Breast epithelium (tissue), 4 donors: ENCODE measurements at places on chromosomes 2 and 18. TPM values are rescaled to one million over a fixed set of nuclear protein-coding genes. Genes with fewer than 3 reads are reported as not detected.

DNA sequence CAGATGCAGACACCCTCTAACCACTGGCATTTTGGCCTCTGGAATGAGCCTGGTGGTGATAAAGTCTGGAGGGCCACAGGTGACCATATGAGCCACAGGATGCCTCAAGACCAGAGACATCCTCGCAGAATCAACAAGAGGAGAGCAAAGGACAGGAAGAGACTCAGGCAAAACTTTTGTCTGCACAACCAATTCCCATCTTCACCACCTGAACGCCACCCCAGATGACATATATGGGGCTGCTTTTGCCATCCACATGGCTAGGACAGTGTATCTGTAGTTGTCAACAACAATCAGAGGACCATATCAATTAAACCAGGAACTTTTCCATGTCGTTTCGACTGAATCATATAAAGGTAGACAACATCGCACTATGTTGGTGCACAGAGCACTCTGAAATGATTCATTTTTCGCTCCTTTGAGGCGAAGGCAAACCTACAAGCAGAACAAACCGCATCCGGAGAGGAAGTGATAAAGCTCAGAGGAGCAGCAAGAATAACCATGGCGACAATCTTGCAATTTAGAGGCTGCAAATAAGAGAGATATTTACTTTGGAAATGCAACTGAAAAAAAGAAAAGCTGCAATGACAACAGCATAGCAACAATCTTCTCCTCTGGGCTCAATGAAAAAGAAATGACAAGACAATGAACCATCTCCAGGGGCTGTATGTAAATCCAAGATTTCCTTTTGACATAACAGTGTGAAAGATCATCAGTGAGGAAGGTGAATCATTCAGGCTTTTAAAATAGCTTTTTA, 204.5 kb downstream of the ARL4C start:
- DNase-seq, result no peak

DNA sequence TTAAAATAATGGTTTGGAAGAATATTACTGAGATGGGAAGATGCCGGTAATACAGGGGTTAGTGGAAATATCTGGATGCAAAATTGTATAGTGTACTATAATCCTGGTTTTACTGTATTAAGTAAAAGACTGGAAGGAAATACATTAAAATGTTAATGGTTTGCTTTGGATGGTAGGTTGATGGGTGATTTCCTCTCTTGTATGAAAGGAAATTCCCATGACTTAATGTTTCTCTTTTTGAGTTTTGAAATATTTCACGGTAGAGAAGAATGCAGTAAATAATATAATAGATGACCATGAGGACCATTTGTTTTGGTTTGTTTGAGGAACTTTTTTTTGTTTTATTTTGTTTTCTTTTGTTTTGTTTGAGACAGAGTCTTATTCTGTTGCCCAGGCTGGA, 8.2 kb downstream of the SPTBN1 start:
- no peak for DNase-seq

DNA sequence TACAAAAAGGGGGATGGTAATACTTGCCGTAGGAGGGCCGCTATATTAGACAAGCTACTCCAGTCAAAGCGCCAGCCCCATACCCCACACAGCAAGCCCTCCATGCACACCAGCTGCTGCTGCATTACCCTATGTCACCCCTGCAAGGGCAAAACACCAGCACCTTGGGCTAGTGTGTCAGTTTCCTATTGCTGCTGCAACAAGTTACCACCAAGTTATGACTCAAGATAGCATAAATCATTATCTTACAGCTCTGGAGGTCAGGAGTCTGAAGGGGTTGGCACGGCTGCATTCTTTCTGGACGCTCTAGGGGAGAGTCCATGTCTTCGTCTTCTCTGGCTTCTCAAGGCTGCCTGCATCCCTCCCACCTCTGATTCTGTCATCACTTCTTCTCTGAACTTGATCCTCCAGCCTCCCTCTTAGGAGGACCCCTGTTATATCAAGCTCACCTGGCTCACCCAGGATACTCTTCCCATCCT, 88.6 kb upstream of the ACAA2 start:
- no peak for DNase-seq

GRCh38 chr2:26017464-26018183, 16.3 kb upstream of the RAB10 start:
- DNase-seq, result no peak

DNA sequence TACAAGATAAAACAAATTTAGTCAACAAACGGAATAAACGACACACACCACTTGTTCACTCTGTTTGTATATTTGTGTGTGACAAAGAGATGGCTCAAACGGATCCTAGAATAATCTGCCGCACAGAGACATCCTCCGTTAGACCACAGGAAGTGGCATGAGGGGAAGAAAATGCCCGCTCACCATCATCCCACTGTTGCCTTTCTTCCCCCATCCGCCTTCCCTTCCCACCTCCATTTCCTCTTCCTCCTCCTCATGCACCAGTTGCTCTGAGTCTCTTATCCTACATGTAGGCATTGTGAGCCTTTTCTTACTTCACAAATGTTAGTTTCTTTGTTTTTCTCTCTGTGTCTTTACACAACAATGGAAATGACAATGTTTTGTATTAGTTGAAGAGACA, 228.5 kb upstream of the SMIM21 start:
- DNase-seq, result no peak

DNA sequence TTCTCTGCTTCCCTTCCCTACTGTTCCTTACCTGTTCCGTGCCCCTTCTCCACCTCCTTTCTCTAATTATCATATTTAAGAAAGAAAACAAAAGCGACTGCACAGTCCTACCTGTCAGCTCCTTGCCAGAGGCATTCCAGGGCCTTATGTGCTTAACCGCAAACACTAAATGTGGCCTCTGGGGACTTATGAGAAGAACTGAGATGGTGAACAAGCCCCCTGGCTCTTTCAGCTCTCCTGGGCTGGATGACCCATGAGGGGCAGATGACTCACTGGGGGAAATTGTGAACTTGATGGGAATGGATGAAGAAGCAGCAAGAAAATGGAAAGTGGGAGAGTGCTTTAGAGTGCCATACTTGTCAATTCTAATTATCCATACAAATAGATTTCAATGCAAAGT, 106.3 kb upstream of the LYPD1 start:
- DNase-seq, result no peak

- DNase-seq, result no peak
Observed at GRCh38 chr2:65344689-65345088, 87.7 kb downstream of the SPRED2 start.

- no peak for DNase-seq
Observed at GRCh38 chr2:109256921-109257320, 127.9 kb downstream of the SH3RF3 start.

DNA sequence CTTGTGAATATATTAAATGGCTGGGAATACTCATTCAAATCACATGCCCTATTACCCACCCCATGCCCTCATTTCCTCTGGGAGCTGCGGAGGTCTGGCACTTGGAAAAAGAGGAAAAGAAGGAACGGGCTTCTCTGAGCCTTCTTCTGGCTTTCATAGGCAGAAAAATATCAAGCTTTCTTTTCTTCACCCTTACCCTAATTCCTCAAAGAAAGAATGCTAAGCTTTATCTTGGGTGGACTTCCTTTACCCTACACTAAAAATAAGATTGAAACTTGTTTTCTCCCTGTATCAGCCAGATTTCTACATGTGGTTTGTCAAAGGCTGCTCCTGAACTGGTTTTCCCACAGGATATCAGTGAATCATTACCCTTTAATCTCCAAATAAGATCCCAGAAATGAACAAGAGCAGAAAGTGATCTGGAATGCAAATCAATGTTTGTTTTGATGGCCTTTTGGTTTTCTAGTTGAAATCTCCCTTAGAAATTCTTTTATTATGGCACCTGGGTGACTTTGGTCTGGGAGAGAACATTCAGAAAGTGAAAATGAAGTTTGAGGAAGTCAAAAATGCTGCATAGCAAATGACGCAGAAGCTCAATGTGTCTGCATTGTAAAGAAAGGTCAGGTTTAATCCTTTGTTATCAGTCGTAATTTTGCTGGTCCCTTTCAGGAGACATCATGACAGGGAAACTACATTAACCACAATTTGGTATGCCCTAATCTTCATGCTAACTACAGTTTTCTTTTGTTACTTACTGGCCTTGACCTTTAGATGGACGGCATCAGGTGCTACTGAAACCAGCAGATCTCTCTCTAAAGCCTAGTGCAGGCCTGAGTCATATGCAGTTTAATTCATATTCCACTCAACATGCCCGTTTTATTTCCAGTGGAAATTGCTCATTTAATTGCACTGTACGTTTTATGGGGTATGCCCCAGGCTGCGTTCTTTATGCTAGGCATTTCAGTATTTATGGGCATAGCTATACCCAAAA, 46.6 kb upstream of the HNRNPA3 start:
- no peak for DNase-seq

GRCh38 chr2:226121046-226121738, 678.4 kb downstream of the IRS1 start:
- DNase-seq, result no peak

- no peak for DNase-seq
Observed at GRCh38 chr2:120976501-120977307, 241.0 kb downstream of the GLI2 start.

DNA sequence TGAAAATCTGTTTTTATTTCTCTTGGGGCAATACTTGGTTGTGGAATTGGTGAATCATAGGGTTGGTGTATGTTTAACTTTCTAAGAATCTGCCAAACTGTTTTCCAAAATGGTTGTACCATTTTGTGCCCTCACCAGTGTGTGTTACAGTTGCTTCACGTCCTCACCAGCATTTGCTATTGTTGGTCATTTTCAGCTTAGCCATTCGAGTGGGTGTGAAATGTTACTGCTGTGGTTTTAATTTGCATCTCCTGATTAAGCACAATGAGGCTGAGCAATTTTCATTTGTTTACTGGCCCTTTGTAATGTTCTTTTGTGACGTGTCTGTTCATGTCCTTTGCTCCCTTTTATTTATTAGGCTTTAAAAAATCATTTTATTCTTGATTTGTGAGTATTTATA, 49.7 kb downstream of the FOSL2 start:
- DNase-seq, result no peak

Gene ELOA2
- total RNA-seq, result not detected

Gene ZSWIM2
- not detected for total RNA-seq

Gene MPP4
- total RNA-seq, result not detected

DNA sequence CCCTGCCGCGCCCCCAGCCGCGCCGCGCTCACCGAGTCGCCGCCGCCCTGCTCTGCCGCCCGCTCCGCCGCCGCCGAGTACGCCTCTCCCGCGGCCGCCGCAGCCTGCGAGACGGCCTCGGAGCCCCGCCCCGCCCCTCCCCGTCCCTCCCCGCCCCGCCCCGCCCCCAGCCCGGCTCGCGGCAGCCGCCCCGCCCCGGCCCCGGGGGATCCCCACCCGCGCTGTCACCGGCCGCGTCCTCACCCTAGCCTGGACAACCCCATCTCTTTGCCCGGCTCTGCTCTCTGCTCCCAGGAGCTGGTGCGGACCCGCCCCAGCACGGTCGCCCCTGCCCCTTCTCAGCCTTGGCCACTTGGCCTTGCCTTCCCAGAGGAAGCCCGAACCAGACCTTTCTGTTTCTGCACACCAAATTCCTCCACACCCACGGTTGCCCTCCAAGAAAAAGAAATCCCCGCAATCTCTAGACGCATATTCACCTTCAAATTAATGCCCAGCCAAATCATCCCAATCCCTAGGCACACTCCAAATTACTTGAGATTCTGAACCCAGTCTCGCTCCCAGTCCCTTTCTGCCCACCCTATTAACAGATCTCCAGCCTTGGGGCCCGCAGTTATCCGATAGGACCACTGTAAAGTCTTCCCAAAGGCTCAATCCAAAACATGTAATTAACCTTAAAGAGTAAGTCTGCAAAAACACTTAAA, at the start of gene CYRIA:
Gene CYRIA (minus strand): TSS at position 87 of the 701 bp plus-strand sequence. CDS start 77,715 bp downstream, outside the sequence.
- no peak for DNase-seq

- no peak for DNase-seq
Observed at GRCh38 chr2:67295406-67295805, 101.7 kb upstream of the ETAA1 start.

Gene SCN9A
- total RNA-seq, result 3.5 TPM
